Muscle of leg (tissue), 16 donors: ENCODE measurements at places on chromosomes 7 and 10.

DNA sequence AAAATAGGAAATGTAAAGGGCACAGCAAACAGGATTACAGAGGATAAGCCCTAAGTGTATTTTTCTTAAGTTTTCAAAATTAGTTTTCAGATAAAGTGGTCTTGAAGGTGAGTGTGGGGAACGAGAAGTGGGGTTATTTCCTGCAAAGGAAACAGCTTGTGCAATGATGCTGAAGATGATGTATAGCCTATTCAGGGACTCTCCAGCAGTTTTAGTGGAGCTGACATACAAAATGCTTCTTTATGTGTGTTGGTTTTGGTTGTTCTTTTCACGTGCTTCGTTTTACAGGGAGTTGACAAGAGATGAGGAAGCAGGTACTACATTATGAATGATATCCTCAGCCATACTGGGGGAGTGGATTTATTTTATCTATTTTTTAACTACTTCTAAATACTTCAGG is 20.5 kb downstream of the CASD1 start:
- no peak for DNase-seq

DNA sequence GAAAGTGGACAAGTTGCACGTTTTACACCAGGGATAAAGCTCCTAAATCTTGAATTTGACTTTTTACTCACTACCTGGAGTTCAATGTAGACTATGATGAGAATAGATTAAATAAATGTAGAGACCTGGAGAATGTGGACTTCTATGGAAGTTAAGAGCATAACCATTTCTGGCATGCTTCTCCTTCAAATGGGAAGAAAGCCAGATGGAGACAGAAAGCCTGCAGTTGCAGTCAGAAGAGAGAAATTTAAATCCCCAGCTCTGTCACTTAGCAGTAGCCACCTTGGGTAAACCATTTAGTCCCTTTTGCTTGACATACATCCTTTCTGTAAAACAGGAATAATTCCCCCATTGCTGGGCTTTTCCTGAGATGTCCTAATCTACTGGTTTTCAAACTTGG is 355.3 kb upstream of the AUTS2 start:
- peak; percentile 55 for DNase-seq

- no peak for DNase-seq
These were observed 50.0 kb upstream of the KMT2C start for GRCh38 chr7:152485826-152486225.

- DNase-seq = peak; percentile 4
These were observed 76.4 kb upstream of the CDC14C start for GRCh38 chr7:48847917-48848316.

GRCh38 chr10:44988957-44989585 is 10.5 kb upstream of the DEPP1 start:
- no peak for DNase-seq
